ENCODE measurements at places on chromosomes 6 and 20.

DNA sequence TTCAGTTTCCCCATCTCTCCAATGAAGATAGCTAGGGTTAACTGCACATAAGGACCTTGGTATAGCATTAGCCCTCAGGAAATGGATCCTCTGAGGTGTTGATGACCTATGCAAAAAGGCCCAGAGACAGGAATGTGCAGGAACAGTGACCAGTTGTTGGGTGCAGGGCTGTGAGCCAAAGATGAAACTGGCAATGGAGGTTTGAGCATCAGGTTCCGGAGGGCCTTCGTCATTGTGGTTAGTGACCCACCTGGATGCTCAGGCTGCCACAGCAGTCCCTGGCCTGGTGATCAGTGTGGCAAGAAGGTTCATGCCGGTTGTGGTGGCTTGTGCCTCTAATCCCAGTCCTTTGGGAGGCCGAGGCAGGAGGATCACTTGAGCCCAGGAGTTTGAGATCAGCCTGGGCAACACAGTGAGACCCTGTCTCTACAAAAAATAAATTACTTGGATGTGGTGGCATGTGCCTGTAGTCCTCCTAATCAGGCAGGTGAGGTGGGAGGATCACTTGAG is 43.7 kb downstream of the TM9SF4 start:
- no peak for DNase-seq

DNA sequence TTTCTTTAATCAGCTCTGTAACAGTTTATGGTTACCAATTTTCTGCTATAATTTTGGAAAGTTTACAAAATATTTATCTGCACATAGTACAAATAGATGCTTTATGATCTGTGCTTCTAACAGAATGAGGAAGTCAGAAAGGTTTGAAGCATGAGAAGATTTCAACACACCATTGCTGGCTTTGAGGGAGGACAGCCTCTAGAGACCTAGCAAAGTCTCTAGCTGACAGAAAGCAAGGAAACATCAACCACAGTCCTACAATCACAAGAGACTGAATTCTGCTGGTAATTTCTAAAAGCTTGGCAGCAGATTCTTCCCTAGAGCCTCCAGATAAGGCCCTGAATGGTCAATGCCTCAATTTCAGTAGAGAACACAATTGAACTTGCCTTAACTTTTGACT is 750.8 kb upstream of the SLC35B3 start:
- DNase-seq, result no peak

GRCh38 chr6:33861722-33862121 is 57.9 kb upstream of the MLN start:
- no peak for DNase-seq

GRCh38 chr20:44051661-44052000 is 135.4 kb downstream of the JPH2 start:
- no peak for DNase-seq

- DNase-seq, result no peak
Observed at GRCh38 chr6:149044528-149044927, 273.0 kb upstream of the TAB2 start.

GRCh38 chr20:57505979-57506378 is 19.0 kb downstream of the CTCFL start:
- DNase-seq, result no peak

DNA sequence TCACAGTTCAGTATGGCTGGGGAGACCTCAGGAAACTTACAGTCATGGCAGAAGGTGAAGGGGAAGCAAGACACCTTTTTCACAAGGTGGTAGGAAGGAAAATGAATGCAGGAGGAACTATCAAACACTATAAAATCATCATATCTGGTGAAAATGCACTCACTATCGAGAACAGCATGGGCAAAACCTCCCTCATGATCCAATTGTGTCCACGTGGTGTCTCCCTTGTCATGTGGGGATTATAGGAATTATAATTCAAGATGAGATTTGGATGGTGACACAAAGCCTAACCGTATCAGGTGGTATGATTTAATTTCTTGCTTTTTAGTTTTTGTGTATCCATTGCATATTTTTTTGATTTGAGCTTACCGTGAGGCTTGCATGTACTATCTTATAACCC is 133.2 kb upstream of the SYNCRIP start:
- no peak for DNase-seq

- no peak for DNase-seq
Observed at GRCh38 chr20:44064501-44065400, 122.2 kb downstream of the JPH2 start.

DNA sequence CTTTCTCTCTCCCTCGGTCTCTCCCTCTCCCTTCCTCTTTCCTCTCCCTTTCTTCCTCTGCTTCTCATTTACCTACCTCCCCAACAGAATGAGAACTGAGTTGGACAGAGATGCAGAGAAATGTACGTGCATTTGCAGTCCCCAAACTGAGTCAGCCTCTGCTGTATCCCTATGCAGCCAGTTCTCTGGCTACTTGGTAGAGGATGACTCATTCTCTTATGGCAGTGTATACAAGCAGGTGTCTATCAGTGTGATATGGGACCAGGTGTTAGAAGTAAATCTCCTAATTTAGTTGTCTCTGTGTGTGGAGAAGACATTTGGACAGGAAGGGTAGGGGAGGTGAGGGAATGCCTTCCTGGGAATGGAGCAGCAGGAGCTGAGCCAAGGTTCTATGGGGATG is 470.8 kb downstream of the CD109 start:
- DNase-seq, result peak; percentile 14

DNA sequence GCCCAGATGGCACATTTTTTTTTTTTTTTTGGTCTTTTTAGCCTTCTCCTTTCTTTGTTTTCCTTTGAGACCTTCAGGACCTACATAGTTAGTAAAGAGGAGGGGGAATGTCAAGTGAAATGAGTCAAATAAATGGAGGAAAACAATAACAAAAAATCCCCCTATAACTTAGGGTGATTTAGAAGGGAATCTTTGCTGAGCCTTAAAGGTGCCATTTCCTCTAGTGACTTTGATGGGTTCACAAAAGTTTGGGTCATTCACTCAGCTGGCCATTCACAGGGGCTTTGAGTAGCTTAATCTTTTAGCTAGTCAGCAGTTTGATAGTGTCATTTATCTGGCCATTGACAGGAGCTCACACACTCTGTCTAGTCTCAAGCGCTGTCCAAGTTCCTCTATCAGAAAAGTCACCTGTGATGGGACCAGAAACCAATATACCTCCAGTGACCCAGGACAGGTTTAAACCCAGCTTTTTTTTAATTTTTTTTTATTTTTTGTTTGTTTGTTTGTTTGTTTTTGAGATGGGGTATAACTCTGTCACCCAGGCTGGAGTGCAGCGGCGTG is 275.1 kb upstream of the PRDM1 start:
- no peak for DNase-seq

- DNase-seq, result no peak
Observed at GRCh38 chr20:11754451-11754850, 163.2 kb upstream of the BTBD3 start.

- DNase-seq, result no peak
Observed at GRCh38 chr6:133980168-133980567, 27.1 kb downstream of the TBPL1 start.

GRCh38 chr6:63307581-63308246 is 12.1 kb downstream of the LGSN start:
- peak; percentile 65 for DNase-seq

DNA sequence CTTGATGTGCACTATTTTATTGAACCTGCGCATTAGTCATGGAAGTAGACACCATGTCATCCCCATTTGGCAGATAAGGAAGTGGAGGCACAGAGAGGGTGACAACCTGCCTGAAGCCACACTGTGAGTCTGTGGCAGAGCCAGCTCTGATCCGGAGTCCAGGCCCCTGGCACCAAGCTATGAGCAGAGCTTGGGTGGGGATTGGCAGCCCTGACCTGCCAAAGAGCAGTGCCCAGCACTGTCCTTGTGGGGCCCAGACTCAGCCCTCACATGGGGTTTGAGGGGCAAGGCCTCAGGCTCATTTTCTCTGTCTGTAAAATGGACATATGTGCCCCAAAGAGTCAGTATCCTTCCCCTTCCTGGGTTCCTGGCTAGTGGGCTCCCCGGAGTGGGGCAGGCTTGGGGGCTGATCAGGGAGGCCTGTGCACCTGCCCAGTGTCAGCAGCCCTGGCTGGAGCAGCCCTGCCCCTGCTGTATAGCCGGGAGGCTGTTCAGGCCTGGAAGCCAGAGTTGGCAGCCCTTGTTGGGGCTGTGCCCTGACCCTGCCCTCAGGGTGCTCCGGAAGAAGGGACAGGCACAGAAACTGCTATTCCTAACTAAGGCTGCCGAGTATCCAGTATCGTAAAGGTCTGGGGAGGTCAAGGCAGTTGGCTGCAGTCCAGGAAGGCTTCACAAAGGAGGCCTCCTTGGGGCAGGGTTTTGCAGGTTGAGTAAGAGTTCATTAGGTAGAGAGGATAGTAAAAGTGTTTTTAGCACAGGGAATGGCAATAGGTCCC is 38.7 kb downstream of the TGM2 start:
- DNase-seq, result no peak

DNA sequence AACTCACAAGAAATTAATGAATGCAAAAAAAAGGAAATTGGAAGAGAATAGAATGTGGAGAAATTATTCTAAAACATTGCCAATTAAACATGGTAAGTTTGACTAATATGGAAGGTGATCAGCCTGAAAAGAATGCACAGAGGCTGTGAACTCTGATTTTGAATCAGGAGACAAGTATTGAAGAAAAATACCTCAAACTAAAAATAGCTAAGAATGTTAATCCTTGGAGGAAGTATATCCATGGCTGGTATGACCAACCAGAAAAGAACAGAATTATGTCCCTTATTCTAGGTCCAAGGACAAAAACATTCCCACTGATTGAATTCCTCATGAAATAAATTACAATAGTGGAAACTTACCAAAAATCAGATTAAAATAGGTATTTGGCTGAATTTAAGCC is 7.3 kb upstream of the RIMS1 start:
- no peak for DNase-seq

- DNase-seq, result no peak
Observed at GRCh38 chr6:159831373-159831679, 31.2 kb downstream of the PNLDC1 start.

GRCh38 chr20:57628047-57628961 is 8.1 kb upstream of the ZBP1 start:
- peak; percentile 66 for DNase-seq

DNA sequence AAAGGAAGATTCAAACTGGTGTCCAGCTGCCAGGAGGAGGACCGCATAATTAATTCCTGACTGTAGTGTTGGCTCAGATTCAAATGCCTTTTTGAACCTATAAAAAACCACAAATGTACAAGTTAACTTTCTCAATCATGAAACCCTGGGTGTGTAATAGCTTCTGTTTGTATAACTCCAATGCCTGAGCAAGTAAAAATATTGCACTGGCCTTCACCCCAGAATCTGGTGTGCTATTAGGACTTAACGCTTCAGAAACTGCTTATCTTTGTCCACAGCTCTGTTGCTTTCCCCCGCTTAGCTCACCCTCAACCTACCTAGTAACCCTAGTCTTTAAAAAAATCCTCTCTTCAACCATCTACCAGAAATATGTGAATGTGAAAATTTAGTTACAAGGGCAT is 119.1 kb upstream of the MAP7 start:
- DNase-seq, result peak; percentile 97

GRCh38 chr6:1667805-1668175 is 58.1 kb downstream of the FOXC1 start:
- no peak for DNase-seq

DNA sequence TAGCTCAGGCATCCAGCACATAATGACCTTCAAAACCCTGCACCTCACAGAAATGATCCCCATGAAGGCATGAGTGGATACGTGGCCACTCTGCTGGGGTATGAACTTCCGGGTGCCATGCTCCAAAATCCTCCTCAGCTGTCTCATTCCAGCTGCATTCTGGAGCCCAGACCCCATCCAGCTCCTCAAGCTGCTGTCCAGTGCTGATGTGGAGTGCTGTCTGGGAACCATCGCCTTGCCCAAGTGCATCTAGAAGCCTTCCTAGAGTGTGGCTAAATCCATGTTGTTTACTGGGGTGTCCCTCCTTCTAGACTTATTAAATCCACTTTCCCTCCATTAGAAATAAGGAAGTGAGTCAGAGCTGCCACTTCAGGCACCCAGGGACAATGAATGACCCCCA is 130.8 kb upstream of the PTPRT start:
- DNase-seq, result no peak

DNA sequence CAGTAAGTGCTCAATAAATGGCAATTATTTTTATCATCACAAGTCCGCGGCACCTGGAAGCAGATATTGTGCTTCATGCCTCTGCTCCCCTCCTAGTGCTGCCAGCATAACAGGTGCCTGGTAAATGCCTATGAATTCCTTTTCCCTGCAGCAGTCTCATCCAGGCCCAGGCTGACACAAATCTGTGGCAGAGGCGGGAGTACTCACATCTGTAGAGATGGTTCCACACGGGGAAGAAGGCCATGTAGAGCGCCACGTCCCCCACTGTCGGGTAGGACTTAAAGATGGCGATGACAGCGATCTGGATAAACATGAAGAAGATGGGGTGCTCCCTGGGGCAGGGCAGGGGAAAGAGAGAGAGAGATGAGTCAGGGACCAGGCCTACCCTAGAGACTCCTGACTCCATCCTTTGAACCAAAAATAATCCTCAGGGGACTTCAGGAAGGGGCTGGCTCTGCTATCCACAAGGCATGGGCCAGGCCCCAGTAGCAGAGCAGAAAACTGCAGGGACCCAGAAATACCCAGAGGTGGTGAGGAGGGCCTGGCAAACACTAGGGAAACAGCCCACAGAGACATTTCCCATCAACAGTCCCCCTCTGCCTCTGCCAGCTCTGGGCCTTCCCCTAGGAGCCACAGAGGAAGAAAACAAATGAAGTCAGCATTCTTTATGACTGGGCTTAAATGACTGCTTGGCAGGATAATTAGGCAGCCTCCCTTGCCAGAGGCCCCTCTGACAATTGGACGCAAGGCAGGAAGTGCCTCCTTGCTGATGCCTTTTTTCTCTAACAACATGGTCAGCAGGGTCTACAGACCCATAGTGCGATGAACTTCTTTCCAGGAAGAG is 23.0 kb downstream of the MAP1LC3A start:
- DNase-seq, result peak; percentile 61

DNA sequence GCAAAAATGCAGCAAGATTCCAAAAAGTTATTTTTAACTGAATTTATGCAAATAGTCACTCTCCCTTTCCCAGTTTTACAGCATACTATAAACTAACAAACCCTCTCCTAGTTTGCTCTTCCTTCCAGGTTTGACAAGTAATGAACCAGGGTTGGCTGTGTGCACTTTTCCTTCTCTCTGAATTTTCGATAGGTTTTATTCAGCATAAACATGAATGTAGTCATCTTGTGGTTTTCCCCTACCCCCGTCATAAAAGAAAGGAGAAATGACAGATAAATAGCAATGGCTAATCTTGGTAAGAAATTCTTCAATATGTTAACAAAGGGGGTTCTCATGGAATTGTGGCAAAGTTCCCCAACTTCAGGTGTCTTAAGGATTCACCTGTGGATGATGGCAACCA is 26.3 kb downstream of the PRDM1 start:
- no peak for DNase-seq

GRCh38 chr6:141610741-141611140 is 522.0 kb upstream of the GJE1 start:
- peak; percentile 29 for DNase-seq

GRCh38 chr20:7722564-7722963 is 217.7 kb downstream of the HAO1 start:
- peak; percentile 56 for DNase-seq

GRCh38 chr6:134065706-134066105 is 13.3 kb upstream of the SLC2A12 start:
- peak; percentile 52 for DNase-seq

Measured in fibroblast of mammary gland (primary cell).